ENCODE measurements at places on chromosomes 2 and 18.

DNA sequence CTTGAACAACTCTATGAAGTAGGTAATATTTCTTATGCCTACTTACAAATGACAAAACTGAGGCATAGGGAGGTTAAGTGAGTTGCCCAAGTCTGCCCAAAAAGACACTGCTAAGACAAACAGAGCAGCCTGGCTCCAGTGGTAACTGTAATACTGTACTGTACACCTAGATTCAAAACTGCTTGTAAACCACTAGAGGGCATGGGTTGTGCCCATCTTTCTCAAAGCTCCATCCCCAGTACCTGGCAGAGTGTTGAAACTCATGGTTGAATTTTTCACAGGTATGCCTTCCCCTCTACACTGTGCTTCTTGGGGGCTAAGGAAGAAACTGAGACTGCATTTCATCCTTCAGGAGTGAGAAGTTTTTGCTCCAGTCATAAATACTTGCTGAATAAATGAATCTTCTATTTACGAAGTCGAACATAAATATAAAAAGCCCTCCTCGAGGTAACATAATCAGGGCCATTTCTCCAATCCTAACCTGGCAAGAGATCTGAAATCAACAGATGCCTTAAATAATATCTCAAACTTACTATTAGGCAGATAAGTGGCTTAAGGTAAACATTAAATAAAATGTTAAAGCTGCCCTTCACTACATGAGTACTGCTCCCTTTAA lies 2.0 kb downstream of the PPP4R1 start:
- peak; percentile 62 for DNase-seq

- no peak for DNase-seq
Observed at GRCh38 chr2:74307720-74308119, 35.5 kb downstream of the SLC4A5 start.

DNA sequence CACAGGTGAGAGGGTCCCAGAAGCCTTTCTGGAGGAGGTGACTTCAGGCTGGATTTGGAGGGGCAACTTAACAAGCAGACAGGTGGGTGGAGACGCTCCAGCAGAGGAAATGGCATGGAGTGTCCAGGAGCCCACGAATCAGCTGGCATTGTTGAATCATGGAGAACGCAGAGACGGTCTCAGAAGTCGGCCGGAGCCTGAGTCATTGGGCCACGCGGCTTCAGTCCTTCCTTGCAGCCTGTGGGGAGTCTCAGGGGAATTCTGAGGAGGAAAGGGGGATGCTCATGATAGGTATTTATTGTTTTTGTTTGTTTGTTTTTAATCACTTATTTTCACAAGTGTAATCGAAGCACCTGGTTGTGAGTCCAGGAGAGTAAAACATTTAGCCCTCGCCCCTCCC lies 184.6 kb upstream of the HDAC4 start:
- no peak for DNase-seq

- DNase-seq, result no peak
Observed at GRCh38 chr2:11169333-11169732, 14.1 kb downstream of the SLC66A3 start.

- DNase-seq, result no peak
Observed at GRCh38 chr2:144547494-144547893, 27.6 kb upstream of the ZEB2 start.

GRCh38 chr2:54657664-54658083 lies 65.8 kb upstream of the EML6 start:
- DNase-seq, result peak; percentile 30

DNA sequence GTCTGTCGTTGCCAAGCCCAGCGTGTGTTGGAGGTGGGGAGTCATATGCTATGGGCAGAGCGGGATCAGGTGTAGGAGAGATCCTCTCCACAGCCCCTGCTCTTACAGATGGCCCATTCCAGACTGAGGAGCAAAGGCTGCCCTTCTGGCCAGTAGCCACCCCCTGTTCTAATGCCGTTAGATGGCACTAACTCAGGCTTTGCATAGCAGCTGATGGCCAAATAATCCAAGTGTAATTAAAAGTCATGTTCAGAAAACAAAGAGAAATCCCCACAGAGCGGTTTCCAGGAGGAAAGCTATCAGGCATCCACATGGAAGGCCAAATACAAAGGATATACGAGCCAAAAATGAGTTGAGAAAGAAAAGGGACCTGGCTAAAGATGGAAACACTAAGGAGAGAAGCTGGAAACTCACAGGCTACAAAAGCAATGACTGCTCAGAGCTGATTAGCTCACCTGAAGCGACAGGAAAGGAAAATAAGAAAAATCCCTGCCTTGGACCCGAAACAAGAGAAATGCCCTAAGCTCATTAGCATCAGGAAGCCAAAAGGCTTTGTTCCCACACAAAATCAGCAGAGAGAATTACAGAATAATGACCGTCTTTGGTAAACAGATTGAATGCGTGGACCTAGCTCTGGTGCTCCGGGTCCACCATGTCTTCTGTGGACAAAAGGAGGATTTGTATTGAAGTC lies 1002.4 kb upstream of the KLHL29 start:
- no peak for DNase-seq

DNA sequence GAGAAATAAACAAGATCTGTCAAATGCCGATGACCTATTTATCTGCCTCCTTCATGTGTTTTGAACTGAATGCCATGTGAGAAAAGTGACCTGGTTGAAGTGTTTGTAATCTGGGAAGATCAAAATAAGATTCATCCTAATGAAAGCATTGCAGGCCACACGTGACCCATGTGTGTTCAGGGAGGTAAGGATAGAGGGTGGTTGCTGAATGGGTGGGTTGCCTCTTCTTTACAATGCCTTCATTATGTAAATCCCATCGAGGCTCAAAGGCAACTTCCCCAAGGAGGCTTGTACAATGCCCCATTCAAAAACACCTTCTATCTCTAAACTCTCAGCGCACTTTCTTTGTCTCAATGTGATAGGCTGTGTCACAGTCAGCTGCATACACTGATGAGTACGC lies 273.1 kb downstream of the LRATD1 start:
- DNase-seq, result no peak

DNA sequence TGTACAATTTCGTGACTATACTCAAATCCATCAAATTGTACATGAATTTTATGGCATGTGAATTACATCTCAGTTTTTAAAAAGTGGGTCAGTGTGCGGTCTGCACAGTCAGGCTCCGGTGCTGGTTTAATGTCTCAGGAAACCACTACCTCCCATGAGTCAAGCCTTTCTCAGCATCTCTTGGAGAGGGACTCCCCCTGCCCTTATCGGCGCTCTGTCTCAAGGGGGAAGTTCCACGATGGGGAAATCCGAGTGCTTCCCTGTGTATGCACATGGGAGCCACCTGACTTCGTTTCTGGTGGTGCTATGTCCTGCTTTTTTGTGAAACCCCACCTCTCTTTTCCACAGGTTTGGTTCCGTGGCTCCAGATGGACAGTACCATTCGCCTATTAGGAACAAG lies 72.5 kb downstream of the ACOXL start:
- DNase-seq, result peak; percentile 60

GRCh38 chr2:181440919-181441318 lies 16.3 kb upstream of the ITGA4 start:
- no peak for DNase-seq

- DNase-seq, result no peak
Observed at GRCh38 chr2:172997031-172997430, 78.6 kb upstream of the MAP3K20 start.

GRCh38 chr2:45583977-45584376 lies 27.1 kb downstream of the SRBD1 start:
- DNase-seq, result no peak

DNA sequence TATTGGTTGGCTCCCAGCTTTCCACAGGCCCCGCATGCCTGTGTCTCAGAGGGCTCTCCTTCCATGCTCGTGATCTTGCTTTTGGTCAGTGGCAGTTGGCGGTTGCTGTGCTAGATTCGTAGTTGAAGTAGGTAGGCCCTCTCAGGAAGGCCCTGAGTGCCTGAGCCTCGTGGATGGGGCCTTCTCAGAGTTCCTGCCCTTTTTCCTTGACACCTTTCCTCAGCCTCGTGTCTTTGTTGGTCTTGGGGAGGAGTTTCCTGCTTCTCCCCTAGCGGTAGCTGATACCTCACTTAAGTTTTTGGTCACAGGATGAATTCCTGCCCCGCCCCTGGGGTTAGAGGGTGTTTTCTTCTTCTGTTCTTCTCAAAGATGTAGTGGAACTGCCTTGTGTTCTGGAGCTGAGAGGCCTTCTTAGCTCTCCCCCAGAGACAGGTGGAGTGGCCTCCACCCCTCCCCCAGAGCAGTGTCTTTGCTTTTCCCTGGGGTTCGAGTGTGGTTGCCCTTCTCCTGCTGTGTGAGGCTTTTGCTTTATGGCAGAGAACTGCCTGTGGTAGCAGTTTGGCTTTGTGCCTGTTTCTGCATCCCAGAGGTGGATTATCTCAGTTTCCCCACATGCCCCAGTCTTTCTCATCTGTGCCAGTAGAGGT lies 94.8 kb downstream of the ZNF407 start:
- no peak for DNase-seq

GRCh38 chr2:16223161-16223840 lies 283.0 kb downstream of the MYCN start:
- DNase-seq, result no peak

- no peak for DNase-seq
Observed at GRCh38 chr2:13015532-13016320, 299.0 kb downstream of the TRIB2 start.

DNA sequence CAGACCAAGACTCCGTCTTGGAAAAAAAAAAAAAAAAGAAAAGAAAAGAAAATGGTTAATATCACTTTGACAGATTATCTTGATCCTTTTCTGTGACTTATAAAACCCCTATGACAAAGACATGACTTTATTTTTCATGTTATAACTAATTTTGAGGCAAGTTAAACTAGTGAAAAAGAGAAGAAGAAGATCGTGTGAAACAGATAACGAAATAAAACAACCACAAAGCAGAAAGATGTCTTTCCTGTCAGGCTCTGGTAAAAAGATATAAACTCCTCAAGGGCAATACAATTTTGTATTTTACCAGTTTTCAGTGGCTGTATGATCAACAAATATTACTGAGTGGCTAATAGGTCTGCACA lies 13.4 kb upstream of the RBMS1 start:
- peak; percentile 22 for DNase-seq

DNA sequence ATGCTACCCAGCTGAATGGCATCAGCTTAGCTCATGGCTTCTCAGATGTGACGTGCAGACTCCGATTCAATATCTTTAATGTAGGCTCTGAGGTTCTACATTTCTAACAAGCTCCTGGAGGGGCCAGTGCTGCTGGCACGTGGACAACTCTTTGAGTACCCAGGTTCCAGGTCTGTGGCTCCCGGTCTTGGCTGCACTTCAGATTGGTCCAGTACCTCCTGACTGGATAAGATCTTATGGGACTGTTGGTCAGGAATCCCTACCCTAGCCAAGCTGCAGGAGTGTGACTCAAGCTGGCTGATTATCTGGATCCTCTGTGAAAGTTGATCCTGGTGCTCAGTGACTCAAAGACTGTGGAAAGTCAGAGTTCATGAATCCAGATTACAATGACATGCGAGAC lies 222.1 kb downstream of the ANKRD30B start:
- DNase-seq, result no peak

- no peak for DNase-seq
Observed at GRCh38 chr2:145587922-145588321, 1068.0 kb upstream of the ZEB2 start.

- no peak for DNase-seq
Observed at GRCh38 chr18:78136986-78137385, 842.6 kb upstream of the SALL3 start.

GRCh38 chr18:35192415-35192814 lies 48.4 kb upstream of the ZNF397 start:
- DNase-seq, result no peak
